Stomach (tissue), 19 donors: ENCODE measurements at places on chromosomes 1 and 21. TPM values are rescaled to one million over a fixed set of nuclear protein-coding genes. Genes with fewer than 3 reads are reported as not detected.
A peak's percentile ranks its signal among the peaks of the same experiment; 100 is the strongest.

- no peak overlapping the region for H3K4me3 ChIP-seq
- no peaks in the 10 kb centered on the region for H3K4me1 ChIP-seq
- peaks cover 9% of the 10 kb centered on the region for H3K27me3 ChIP-seq
- no peaks in the 10 kb centered on the region for H3K36me3 ChIP-seq
- peak overlapping the region; percentile 68 for H3K27ac ChIP-seq
- peak; percentile 42 for DNase-seq
Measured at GRCh38 chr21:46023555-46023954, 42.0 kb downstream of the COL6A1 start.

FLG2 gene
- total RNA-seq: not detected

DNA sequence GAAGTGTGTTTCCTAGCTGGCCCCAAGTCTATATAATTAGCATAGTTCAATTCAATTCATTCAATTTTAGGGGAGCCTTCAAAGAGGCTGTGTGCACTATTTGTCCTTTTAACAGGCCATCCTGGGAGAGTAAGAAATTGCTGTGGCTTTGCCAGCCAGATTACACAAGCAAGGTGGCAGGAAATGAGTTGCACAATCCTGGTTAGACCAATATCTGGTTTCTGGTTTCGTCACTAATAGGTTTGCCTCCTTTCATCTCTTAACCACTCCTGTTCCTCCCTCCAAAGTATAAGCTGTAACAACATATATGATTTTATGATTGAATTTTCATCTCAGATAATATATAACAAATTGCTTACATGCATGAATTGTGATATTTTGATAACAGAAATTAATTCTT, 84.1 kb upstream of the NEGR1 start:
- no peaks in the 10 kb centered on the region for H3K27me3 ChIP-seq
- DNase-seq: no peak
- no peak overlapping the region for H3K4me3 ChIP-seq
- H3K4me1 ChIP-seq: no peaks in the 10 kb centered on the region
- no peaks in the 10 kb centered on the region for H3K36me3 ChIP-seq

KIF21B gene
- 2.0 TPM for total RNA-seq

C2CD2 gene
- total RNA-seq: 31.9 TPM

DNA sequence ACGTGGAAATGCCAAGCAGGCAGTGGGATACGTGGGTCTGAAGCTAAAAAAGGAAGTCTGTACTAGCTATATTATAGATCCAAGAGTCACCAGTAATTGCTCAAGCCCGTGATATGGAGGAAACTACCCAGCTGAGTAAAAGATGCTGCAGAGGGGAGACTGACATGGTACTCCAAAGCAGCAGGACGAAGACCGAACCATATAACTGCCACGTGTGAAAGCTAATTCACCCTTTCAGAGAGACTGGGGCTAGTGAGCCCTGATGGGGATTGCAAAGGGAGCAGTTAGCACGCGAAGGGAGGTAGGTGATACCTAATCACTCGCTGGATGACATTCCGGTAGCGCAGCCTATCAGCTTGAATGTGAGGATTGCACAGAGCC, 316 bp downstream of the AP4B1 start:
- H3K4me1 ChIP-seq: peaks cover 44% of the 10 kb centered on the region
- peak overlapping the region; percentile 97 for H3K27ac ChIP-seq
- peaks cover 15% of the 10 kb centered on the region for H3K36me3 ChIP-seq

DNA sequence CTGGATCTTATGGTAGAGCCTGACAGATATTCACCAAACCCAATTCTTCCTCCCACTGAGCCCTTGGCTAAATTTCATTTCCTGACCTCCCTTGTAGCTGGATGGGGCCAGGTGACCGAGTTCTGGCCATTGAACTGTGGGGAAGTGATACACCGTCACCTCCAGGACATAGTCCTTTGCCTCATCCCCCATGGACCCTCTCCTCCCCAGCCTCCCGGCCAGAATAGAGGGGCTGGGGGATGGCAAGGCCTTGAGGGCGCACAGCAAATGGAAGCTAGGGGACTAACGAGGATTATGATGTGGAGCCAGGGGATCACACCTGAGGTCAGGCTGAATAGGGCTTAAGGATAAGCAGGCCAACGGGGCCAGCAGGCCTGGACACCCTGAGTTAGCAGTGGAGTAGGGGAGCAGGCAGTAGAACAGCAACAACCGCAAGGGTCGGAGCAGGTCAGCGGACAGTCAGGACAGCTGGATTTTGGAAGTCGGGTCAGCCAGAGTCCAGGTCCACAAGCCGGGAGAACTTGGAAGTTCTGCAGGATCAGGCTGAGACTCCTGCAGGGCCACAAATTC, 15.0 kb downstream of the BATF3 start:
- no peaks in the 10 kb centered on the region for H3K4me1 ChIP-seq
- no peak for DNase-seq
- H3K4me3 ChIP-seq: no peak overlapping the region
- no peaks in the 10 kb centered on the region for H3K36me3 ChIP-seq

DNA sequence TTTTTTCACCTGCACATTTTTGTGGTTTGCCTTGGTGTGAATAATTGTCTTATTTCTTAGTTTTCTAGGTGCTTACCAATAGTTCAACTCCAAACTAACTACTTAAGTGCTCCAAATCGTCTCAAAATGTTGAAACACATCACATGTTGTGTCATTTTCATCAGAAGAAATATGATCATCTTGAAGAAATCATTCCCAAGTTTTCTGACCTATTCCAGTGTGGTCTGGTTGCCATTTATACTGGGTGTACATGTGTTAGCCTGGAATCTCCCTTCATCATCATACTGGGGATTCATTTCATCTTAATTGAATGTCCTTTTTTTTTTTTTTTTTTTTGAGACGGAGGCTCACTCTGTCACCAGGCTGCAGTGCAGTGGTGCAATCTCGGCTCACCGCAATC, 67.0 kb downstream of the EIF2B3 start:
- no peak for DNase-seq
- no peak overlapping the region for H3K27ac ChIP-seq
- no peak overlapping the region for H3K4me3 ChIP-seq

- no peak overlapping the region for H3K4me3 ChIP-seq
- DNase-seq: no peak
- peaks cover 61% of the 10 kb centered on the region for H3K36me3 ChIP-seq
- no peak overlapping the region for H3K27ac ChIP-seq
- no peaks in the 10 kb centered on the region for H3K4me1 ChIP-seq
- no peaks in the 10 kb centered on the region for H3K27me3 ChIP-seq
Measured at GRCh38 chr1:29312469-29313461, 76.4 kb downstream of the PTPRU start.

GRCh38 chr1:11470912-11471311, 8.0 kb upstream of the DISP3 start:
- peaks cover 4% of the 10 kb centered on the region for H3K27me3 ChIP-seq
- H3K27ac ChIP-seq: no peak overlapping the region
- DNase-seq: no peak
- no peaks in the 10 kb centered on the region for H3K36me3 ChIP-seq
- no peak overlapping the region for H3K4me3 ChIP-seq
- H3K4me1 ChIP-seq: no peaks in the 10 kb centered on the region

DNA sequence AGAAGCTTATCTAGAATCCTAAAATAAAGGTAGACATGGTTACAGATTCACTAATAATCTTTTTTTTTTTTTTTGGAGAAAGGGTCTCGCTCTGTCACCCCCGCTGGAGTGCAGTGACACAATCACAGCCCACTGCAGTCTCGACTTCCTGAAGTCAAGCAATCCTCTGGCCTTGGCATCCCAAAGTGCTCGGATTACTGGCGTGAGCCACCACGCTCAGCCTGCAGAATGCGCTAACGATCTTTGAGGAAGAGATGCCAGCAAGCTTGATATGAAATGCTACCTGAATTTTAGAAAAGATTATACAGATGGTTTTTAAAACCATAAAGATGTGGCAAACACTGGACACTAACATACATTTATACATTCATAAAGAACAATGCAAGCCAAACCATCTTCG, 4.1 kb upstream of the GNPAT start:
- peaks cover 32% of the 10 kb centered on the region for H3K36me3 ChIP-seq
- no peak for DNase-seq
- peaks cover 36% of the 10 kb centered on the region for H3K4me1 ChIP-seq

FCMR gene
- not detected for total RNA-seq

GRCh38 chr1:177080564-177080963, 83.9 kb downstream of the ASTN1 start:
- no peaks in the 10 kb centered on the region for H3K27me3 ChIP-seq
- no peak for DNase-seq
- H3K4me1 ChIP-seq: no peaks in the 10 kb centered on the region
- H3K36me3 ChIP-seq: no peaks in the 10 kb centered on the region
- no peak overlapping the region for H3K27ac ChIP-seq
- H3K4me3 ChIP-seq: no peak overlapping the region

DNA sequence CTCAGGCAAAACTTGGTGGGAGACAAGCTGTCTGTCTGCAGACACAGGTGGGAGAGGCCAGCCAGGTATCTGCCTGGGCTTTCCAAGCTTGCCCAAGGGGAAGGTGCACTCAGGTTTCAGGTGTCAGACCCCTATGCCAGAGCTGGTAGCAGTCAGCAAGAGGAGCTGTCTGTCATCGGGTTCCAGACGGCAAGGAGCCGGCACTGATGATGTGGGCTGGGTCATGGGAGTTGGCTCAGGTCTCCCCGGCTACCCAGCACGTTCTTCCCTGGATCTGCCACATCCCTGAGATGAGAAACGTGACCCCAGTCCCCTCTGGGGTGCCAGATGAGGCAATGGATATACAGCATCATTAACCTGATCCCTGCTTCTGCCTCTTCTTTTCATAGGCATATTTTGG, 23.0 kb downstream of the TMCC2 start:
- H3K4me3 ChIP-seq: no peak overlapping the region
- H3K27me3 ChIP-seq: no peaks in the 10 kb centered on the region
- DNase-seq: no peak
- no peak overlapping the region for H3K27ac ChIP-seq

POU3F1 gene
- total RNA-seq: not detected

GRCh38 chr1:233629305-233629935, 15.5 kb downstream of the KCNK1 start:
- no peaks in the 10 kb centered on the region for H3K4me1 ChIP-seq
- no peaks in the 10 kb centered on the region for H3K27me3 ChIP-seq
- no peak overlapping the region for H3K4me3 ChIP-seq
- H3K36me3 ChIP-seq: no peaks in the 10 kb centered on the region
- H3K27ac ChIP-seq: no peak overlapping the region
- no peak for DNase-seq

DNA sequence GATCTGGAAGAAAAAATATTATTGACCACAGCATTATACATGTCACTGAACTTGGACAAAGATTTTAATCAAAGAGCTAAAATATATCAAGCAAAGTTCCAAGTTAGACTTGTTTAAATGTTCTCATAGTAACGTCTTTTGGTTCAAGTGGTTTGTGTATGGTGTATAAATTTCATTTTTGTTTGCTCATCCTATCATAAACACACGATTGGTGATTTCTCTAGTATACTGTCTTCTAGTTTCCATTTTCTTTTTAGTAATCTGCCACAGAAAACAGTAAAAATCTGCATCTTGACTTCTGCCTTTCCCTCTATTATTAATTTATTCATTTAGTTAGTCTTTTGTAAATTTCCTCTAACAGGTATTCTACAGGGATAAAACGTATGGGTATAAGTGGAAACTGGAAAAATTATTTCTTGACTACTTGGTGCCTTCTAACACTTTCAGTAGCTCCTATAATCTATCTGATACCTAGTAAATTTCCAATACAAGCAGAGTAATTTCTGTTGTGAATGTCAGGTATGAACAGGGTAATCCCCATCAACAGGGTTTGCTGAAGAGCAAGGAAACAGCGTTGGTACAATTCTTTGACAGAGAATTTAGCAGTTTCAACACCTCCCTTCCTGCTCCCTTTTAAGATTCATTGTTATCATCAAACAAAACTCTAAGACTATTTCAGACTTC, 268.0 kb downstream of the PTPRC start:
- no peaks in the 10 kb centered on the region for H3K36me3 ChIP-seq
- no peak overlapping the region for H3K27ac ChIP-seq
- H3K27me3 ChIP-seq: no peaks in the 10 kb centered on the region

- no peak for DNase-seq
- peaks cover 26% of the 10 kb centered on the region for H3K27me3 ChIP-seq
- H3K4me3 ChIP-seq: no peak overlapping the region
- H3K27ac ChIP-seq: no peak overlapping the region
Measured at GRCh38 chr1:25111706-25112105, 120.6 kb downstream of the SYF2 start.

USF1 gene
- 44.8 TPM for total RNA-seq

MCM3AP gene
- 97.1 TPM for total RNA-seq

DNA sequence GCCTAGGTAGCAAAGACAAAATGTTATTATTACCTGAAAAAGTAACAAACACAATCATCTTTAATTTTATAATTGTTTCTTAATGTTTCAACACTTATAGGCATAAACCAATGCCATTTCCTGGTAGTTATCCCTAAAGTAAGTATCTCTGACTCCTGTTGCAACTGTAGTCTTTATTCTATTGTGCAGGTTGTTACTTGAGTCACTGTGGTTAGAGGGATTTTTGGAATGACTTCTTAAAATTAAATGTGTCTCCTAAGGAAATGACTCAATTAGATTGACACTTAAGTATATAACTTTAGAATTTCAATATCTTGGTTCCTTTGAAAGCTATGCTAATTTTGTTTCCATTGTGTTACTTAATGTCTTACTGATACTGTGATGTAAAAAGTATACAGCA, 143.9 kb downstream of the PHTF1 start:
- no peaks in the 10 kb centered on the region for H3K4me1 ChIP-seq
- H3K4me3 ChIP-seq: no peak overlapping the region
- H3K36me3 ChIP-seq: peaks cover 2% of the 10 kb centered on the region
- no peak for DNase-seq
- no peak overlapping the region for H3K27ac ChIP-seq
